ENCODE measurements at places on chromosomes 2 and 18.
A peak's percentile ranks its signal among the peaks of the same experiment; 100 is the strongest.

GRCh38 chr2:31228717-31229116, 5.2 kb upstream of the EHD3 start:
- DNase-seq: no peak

- no peak for DNase-seq
These were observed 3.1 kb downstream of the SPEG start for GRCh38 chr2:219437690-219438206.

GRCh38 chr2:84704505-84705244, 176.2 kb downstream of the TRABD2A start:
- DNase-seq: no peak

DNA sequence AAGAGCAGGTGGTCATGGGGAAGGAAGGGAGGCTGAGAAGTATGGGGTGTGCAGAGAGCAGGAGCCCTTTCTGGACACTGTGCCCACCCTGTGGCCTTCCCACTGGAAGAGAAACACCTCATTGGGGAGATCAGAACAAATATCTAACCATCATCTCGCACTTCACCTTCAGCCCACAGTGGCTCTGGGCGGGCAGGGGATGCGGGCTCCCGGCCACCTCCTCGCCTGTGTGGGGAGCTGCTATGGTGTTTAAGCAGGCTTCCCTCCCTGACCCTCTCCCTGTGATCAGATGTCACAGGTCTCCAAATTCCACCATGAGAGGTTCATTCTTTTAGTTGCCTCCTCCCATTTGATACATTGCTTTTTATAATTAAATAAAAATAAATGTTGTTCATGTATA, 5.0 kb downstream of the FBLN7 start:
- no peak for DNase-seq

DNA sequence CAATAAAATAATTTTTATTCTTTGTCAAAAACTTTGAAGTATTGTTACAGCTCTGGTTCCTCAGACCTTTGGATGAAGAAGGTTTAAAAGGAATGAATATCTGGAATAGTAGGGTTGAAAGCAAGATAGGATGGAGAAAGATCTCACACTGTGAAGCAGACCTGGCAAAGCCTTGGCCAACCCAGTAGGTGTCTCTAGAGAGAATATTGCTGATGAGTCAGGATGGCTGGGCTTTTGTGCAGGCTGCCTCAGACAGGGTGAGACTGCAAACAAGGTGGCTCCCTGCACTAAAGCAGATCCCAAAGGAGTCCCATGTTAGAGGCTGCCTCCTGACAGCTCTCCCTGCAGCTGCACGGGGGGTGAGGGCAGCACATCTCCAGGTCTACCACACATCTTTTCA, 226.0 kb upstream of the ITGA4 start:
- DNase-seq: no peak

DNA sequence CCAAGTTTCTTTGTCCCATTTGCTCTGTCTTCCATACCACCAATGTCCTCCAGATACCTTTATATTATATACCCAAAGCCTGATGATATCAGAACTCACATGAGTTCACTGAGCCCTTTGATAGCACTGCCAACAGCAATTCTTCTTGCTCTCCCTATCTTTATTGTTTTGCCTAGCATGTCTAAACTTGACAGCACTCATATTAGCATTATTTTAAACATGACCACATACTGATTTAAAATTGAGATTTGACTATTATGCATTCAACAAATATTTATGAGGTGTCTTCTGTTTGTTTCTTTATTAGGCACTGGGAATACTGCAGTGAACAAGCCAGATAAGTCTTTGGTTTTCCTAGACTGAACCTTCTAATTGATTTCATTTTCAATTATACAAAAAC, 587.3 kb upstream of the GCFC2 start:
- DNase-seq: no peak

- no peak for DNase-seq
These were observed 11.6 kb upstream of the TAF1B start for GRCh38 chr2:9831670-9832069.

- no peak for DNase-seq
These were observed 92.8 kb upstream of the MSH2 start for GRCh38 chr2:47309952-47310800.

GRCh38 chr2:229780856-229781773, 66.8 kb upstream of the DNER start:
- DNase-seq: peak; percentile 50

- no peak for DNase-seq
These were observed 27.2 kb downstream of the TMEM177 start for GRCh38 chr2:119706221-119706620.

DNA sequence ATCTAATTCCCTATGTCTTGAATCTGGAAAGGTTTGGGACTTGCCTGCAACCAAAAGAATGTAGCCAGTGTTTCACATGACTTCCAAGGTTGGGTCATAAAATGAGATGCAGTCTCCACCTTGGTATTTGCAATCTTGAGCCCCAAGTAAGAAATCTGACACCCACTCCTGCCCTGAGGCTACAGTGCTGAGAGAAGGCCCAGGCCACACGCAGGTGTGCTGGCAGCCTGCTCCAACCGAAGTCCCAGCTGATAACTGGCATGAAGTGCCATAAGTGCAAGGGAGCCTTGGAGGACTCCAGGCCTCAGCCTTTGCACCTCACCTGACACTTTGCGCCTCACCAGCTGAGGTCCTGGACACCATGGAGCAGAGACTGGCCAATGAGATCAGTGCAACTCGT, 182.7 kb downstream of the ANAPC1 start:
- DNase-seq: no peak

- no peak for DNase-seq
These were observed 1568.7 kb upstream of the CELF4 start for GRCh38 chr18:39134255-39134654.

- DNase-seq: peak; percentile 19
These were observed 7.0 kb upstream of the NXPH2 start for GRCh38 chr2:138787053-138787666.

DNA sequence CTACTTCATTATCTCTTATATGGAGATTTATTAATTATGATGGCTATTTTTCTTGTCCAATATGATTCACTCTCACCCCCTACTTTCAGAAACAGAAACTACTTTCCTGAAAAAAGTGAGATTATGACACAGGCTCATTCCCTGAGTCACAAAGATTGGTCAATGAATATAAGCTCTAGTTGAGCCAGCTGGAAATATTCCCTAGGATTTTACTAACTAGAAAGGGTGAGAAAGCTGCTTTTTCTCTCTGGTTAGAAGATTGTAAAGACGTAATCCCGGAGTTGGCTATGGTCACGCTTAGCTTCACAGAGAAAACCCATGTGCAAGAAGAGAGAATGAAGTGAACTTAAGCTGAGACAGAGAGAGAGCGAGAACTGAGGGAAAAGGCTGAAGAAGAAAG, 223.7 kb upstream of the SMAD7 start:
- DNase-seq: no peak

GRCh38 chr2:240506406-240507059, 51.3 kb downstream of the ANKMY1 start:
- no peak for DNase-seq

GRCh38 chr18:45562567-45563479, 52.5 kb upstream of the SLC14A2 start:
- no peak for DNase-seq

DNA sequence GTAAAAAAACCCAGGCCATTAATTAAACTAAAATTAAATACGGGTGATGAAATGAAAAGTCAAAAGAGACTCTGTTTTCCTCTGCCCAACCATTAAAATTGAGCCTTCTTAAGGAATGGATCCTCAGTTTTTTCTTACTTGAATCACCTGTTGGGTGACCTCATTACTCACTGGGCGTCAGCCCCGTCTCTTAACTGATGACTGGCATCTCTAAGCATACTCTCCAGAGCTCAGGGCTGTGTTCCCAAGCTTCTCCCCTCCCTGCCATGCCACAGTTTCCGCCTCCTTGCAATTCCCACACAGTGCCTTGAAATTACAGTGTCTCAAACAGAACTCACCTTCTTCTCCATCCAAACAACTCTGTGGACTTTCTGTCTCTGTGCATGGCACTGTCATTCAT, 421.1 kb upstream of the CELF4 start:
- no peak for DNase-seq

DNA sequence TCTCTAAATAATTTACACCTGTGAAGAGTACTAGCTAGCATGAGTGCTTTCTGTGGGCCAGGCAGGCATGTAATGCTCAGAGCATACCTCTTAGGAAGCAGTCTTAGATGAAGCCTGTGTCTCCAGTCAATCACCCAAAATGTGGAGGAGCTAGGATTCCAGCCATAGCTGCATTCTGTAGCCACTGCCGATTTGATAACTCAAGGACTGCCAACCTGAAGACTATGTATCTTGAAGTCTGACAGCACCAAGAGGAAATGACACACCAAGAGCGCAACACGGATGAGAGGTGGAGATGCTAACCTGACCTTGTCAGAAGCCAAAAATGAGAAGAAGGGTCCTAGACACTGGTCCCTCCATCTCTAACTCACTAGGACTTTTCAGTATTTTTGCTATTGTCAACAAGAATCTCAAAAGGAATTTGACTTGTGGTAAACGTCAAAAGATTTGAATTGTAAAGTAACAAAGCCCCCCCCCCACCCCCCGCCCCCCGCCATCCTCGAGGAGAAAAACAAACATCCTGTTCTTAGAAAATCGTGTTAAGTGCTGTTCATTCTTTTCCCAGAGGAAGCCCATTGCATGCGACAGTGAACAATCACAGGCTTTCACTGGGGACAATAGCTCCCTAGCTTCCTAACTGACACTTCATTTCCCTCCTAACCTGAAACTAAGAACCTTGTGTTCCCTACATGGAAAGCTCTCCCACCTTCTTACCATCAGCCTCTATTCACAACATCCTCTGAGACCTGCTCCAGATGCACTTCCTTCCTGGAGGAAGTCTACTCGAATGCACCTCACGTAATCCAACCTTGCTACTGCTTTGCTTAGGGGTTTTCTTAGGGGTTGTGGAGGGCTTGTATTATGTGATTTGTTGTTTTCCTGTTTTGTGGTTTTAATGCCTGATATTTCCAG, 14.7 kb downstream of the CDC42EP3 start:
- peak; percentile 41 for DNase-seq

DNA sequence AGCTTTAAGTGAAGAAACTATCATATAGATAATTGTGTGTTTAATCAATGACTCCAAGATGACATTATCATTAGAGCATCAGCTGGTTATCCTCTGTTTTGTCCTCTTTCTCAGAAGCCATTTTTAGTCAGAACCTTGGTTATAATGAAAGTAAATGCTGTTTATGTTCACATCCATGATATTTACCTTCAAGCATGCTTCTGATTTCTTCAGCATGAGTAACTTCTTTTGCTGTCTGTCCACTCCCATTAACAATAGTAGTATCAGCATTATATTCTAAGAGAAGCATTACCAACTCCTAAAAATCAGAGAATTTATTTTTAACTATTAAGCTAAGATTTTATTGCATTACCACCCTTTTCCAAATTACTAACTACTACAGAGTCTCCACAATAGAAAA, 56.3 kb downstream of the OSBPL1A start:
- no peak for DNase-seq

DNA sequence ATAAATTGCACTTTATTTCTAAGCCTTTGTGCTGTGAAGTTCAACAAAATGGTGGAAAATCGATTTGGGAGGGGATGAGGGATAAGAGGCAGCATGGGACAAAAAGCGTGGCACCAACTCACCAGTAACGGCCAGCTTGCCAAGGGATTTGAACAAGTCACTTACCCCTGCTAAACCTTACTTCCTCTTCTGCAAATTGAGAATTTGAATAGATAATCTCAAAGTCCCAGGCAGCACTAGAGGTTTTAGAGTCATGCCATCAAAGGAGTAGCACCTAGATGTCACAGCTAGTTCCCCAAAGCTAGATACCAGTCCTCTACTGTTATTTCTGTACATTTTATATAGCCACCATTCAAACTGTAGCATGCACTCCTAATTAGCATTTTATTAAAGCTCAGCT, 83.7 kb upstream of the VRK2 start:
- DNase-seq: no peak

GRCh38 chr2:64000630-64001381, 18.4 kb downstream of the VPS54 start:
- no peak for DNase-seq

- no peak for DNase-seq
These were observed 22.4 kb downstream of the LHCGR start for GRCh38 chr2:48733067-48733503.

- no peak for DNase-seq
These were observed 226.5 kb upstream of the MMADHC start for GRCh38 chr2:149814049-149814448.

DNA sequence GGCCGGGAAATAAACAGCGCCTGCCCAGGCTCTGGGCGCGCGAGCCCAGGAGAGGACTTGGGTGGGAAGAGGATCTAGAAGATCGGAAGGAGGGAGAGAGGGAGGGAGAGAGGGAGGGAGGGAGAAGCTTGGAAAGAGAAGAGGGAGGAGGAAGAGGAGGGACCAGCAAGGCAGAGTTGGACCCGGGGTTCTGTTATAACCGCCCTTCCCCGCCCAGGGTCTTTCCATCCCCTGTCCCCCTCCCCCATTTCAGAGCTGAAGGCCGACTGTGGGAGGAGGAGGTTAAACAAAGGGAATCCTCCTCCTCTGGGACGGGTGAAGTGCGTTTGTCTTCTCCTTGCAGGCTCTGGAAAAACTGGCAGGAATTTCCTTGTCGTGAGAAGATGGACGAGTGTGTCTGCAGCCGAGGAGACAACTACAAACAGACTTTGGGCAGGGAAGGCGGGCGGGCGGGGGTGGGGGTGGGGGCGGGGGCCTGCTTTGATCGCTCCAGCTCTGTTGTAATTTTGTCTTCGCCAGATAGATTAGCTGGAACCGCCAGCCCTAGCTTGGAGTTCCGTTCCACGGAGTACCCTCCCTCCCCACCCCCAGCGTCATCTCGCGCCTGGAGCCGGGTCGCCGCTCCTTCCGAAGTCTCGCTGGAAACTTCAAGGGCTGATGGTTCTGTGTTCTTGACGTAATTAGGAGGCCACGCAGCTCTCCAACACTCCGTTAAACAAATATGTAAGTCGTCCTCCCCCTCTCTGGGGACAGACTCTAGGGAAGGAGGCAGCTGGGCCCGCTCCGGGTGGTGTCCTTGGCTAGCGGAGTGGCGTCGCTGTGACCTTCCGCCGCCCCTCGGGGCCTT, 6.4 kb upstream of the SP9 start:
- no peak for DNase-seq

DNA sequence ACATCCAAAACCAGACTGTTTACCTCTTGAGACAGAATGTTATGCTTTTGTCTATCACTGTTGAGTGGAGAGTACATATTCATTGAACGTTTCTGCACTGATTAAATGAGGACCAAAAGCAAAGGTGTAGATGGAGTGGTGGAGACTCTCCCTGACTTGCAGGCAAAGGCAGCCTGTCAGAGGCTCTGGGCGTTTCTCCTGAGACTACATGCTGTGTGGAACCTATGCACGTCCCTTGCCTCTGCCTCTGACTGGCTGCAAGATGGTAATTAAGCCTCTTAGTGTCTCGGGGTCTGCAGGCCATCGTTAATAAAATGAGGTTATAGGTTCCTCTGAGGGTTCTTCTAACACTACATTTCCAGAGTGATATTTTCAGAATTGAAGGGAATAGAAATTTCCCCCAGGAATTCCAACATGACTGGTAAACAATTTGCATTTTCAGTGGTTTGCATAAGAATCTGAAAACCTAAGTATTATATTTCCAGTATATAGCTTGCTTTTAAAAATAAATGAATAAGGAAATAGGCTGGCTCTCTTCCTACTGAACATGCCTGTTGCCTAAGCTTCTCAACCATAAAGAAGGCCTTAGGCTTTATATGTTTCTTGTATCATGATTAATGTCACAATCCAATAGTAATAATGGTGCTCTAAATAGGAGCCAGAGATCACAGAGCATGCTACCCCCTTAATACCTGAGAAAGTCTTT, 107.4 kb downstream of the FTCDNL1 start:
- no peak for DNase-seq

- no peak for DNase-seq
These were observed 79.6 kb downstream of the GLI2 start for GRCh38 chr2:120815292-120815691.

All from CD4-positive, alpha-beta T cell treated with Interleukin-17A for 1 hour (primary cell).